ENCODE measurements at places on chromosomes 2 and 18. TPM values are rescaled to one million over a fixed set of nuclear protein-coding genes. Genes with fewer than 3 reads are reported as not detected.

DNA sequence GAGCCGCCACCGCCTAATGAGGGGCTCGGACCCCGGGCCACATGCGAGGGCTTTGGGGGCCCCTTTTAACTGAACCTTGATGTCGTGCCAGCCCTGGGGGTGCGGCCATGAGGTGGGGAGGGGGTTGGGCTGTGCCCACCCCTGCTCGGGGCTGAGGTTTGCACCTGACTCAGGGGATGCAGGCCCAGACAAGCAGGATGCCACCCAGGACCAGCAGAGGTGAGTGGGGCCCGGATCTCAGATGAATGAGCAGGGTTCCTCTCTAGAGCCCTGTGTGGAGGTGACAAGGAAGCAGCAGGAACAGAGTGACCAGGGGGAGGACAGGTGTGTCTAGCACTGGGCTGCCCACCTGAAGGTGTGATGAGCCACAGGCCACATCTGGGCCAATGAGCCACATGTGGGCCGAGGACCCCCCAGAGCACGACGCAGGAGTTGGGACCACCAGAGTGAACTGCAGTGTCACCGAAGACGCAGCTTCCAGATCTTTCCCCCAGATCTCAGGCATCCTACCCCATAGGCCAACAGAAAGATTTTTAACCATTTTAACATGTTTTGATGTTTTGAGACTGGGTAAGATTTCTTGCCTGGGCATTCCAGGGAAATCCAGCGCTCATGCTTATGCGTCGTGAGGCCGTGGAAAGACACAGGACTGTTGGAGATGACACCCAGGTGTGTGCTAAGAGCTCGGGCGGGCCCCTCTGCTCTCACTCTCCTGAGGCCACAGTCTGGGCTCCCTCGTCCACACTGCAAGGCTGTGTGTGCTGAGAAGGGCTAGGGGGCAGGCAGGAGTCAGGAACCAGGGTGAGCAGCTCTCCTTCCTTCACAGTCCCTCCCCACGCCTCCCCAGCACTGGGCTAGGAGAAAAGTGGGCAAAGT is 73.6 kb downstream of the DDX1 start:
- DNase-seq: no peak

The DNER gene
- not detected for total RNA-seq

DNA sequence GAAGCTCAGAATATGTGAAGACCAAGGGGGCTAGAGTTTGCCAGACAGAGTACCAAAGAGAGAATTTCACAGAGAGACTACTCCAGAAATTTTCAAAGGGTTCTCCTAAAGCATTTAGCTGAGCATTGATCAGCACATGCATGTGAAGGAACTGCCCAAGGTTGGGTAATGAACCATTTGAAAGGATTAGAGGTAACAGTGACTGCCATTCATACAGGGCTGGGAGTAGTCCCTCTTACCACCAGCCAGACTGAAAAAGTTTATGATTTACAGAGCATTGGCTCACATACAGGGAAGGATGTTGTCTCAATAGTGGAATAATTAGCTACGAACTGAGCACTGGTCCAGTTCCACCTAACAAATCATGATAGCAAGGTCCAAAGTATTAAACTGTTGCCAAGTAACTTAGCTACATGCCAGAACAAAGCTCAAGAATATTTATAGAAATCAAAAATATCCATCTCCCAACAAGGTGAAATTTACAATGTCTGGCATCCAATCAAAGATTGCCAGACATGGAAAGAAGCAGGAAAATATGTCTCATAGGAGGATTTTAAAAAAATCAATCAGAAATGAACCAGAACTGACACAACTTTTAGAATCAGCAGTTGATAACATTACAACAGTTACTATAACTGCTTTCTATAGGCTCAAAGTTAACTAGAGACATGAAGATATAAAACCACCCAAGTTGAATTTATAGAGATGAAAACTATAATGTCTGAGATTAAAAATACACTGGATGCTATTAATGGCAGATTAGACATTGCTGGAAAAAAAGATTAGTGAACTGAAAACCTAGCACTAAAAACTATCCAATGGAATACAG is 25.7 kb upstream of the RNF103 start:
- DNase-seq: no peak

The CHRND gene
- not detected for total RNA-seq

DNA sequence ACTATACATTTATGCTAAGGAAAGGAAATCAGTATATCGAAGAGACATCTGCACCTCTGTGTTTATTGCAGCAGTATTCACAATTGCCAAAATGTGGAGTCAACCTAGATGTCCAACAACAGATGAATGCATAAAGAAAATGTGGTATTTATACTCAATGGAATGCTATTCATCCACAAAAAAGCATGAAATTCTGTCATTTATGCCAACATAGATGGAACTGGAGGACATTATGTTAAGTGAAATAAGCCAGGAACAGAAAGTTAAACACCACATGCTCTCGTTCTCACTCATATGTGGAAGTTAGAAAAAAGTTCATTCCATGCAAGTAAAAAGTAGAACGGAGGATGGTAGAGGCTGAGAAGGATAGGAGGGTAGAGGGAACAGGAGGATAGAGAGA is 59.5 kb downstream of the TWSG1 start:
- no peak for DNase-seq

DNA sequence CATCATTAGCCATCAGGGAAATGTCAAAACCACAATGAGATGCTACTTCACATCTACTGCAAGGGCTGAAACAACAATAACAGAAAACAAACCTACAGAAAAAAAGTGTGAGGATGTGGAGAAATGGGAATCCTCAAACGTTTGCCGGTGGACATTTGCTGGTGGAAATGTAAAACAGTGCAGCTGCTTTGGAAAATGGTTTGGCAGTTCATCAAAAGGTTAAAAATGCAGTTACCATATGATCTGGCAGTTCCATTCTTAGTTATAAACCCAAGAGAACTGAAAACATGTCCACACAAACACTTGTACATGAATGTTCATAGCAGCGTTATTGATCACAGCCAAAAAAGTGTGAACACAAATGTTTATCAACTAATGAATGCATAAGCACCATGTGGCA is 44.2 kb downstream of the PROC start:
- no peak for DNase-seq

All from OCI-LY7 (cell line).